Activated naive CD8-positive, alpha-beta T cell treated with anti-CD3 and anti-CD28 coated beads, Interleukin-2, amount 50 U/mL, for 24 hours (primary cell): ENCODE measurements at places on chromosomes 11 and 22.

DNA sequence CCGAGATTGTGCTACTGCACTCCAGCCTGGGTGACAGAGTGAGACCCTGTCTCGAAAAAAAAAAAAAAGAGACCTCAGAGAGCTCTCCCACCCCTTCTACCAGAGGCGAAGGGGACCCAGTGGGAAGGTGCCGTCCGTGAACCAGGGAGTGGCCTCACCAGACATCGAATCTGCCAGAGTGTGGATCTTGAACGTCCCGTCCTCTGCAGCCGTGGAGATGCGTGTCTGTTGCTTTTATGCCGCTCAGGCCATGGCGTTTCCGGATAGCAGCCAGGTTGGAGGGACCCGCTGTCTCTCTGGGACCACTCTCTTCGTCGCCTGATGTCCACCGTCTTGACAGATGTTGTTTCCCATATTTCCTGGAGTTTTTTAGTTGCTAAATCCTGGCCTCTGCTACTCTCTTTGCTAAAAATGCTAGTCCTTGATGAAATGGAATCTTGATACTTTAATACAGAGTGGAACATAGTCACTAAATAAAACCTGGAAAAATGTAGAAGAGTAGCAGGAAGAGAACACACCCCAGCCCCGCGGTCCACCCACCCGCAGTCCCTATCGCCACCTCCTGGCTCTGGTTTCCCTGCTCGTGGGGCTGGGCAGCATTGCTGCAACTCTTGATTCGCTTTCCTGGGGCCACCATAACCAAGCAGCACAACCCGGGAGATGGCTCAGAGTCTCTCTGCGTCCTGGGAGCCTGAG is 12.0 kb upstream of the MUC6 start:
- DNase-seq: no peak

DNA sequence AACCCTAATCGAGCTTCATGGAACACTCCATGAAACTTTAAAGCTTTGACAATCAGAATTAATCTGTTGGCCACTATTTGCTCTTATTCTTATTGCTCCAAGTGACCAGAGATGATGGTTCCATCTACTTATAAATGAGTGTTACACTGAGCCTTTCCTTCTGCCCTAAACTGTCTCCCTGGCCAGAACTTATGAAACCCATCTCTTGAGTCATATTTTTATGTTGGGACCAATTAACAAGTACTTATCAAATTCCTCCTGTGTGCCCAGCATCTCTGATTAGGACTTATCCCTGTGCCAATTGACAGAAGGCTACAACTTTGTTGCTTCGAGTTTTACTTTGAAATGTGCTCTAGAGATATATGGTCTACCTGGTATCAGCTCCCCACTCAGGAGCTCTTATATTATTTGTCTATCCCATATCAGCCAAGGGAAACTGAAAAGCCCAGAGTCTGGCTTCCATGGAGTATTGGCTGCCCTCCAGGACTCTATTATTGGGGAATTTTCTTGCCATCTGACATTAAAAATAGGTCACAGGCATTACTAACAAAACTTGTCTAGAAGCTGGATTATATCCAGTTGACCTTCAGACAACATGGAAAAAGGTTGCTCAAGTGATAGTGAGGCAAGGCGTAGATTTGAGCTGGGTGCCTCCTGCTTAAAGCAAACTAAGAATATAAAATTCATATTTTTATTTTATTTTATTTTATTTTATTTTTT is 8.8 kb downstream of the KREMEN1 start:
- no peak for DNase-seq

DNA sequence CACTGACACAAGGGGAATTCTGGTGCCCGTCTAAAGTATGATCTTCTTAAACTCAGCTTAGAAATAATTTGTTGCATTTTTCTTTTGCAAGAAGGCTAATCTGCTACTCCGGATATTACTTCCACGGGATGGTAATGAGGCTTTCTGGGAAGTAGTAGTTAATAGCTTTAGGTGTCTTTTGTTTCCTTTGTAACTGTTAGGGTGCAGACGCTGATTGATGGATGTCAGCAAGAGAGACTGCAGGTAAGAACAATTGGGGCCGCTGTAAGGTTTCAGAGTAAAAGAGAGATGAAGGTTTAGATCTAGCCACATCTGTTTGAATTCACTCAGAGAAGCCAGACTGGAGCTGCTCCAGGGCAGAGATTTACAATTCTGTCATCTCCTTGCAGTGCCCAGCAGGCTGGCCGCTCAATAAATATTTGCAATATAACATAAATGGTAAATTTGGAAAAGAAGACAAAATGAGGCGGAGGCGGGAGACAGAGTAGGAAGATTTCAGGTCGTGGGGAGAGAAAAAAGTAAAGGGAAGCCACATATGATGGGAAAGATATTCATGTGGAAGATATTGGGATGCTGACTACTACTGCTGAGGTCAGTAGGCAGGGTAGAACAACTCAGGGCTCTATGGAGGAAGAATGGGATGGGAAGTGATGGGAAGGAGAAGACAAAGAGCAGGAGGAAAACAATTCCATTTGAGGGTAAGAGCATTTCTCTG is 320.5 kb downstream of the AASDHPPT start:
- DNase-seq: no peak

- no peak for DNase-seq
These were observed 92.9 kb downstream of the PTPRJ start for GRCh38 chr11:48073031-48073861.

- DNase-seq: no peak
These were observed 113.4 kb downstream of the CTNND1 start for GRCh38 chr11:57874981-57875380.

GRCh38 chr22:38868286-38868721 is 3.7 kb downstream of the CBX6 start:
- DNase-seq: no peak

DNA sequence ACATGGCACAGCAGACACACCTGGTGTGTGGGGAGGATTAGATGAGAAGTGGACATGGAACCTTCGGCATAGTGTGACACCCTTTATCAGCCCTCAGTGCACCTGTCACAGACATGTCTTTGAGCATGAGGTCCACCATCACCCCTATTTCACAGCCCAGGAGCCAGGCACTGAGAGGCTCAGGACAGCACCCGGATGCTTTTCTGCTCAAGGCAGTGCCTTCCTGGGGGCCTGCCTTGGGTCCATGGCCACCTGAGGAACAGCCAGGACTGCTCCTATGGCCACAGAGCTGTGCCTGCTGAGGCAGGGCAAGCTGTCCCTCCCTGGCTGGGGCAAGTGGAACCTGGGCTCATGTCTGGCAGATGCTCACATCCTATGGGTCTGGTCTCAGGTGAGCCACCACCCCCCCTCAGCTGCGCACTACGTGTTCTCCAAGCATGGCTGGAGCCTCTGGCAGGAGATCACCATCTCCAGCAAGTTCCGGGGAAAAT is 75.8 kb downstream of the MORC2 start:
- DNase-seq: no peak

DNA sequence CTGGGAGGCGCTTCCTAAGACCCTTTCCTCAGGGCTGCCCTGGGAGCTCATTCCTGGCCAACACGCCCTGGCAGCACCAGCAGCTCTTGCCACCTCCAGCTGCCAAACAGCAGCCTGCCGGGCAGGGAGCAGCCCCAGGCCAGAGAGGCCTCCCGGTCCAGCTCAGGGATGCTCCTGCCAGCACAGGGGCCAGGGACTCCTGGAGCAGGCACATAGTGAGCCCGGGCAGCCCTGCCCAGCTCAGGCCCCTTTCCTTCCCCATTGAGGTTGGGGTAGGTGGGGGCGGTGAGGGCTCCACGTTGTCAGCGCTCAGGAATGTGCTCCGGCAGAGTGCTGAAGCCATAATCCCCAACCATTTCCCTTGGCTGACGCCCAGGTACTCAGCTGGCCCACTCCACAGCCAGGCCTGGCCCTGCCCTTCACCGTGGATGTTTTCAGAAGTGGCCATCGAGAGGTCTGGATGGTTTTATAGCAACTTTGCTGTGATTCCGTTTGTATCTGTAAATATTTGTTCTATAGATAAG is 7.6 kb downstream of the SLC39A13 start:
- no peak for DNase-seq

DNA sequence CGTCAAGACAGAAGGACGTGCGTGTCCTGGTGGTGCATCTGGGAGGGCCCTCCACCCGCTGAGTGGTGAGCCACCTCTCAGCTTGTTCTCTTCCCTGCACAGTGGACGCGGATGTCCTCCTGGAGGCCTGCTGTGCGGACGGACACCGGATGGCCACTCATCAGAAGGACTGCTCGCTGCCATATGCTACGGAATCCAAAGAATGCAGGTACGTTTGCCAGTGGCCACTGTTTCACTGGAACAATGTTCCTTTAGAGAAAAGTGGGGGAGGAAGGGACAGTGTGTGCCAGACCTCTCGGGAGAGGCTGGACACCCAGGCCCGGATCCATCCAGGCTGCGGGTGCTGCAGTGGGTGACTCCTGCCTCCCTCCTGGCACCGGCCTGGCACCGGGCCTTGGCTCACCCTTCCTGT is 15.9 kb downstream of the FBLN1 start:
- no peak for DNase-seq

GRCh38 chr11:4672470-4672869 is 25.2 kb downstream of the OR51E2 start:
- no peak for DNase-seq

- no peak for DNase-seq
These were observed 821 bp downstream of the GAL3ST1 start for GRCh38 chr22:30573594-30574094.

DNA sequence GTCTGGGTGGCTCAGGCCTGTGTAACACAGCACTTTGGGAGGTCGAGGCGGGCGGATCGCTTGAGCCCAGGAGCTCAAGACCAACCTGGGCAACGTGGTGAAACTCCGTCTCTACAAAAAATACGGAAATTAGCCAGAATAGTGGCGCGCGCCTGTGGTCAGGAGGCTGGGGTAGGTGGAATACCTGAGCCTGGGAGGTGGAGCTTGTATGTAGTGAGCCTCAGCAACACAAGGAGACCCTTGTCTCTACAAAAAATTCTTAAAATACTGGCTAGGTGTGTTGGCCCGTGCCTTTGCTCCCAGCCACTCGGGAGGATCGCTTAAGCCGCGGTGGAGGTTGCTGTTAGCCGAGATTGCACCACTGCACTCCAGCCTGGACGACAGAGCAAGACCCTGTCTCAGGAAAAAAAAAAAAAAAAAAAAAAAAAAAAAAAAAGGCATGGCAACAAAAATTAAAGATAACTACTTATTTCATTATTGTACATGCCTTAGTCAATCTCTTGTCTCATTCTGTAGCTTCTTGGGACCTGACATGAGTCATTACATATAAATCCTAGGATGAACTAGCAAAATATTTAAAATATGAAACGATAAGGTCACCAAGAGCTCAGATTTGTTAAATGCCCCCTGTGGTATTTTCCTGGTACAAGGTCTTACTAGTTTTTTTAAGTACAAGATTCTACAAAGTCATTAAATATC is 1.1 kb downstream of the TAF1D start:
- DNase-seq: peak; percentile 54

DNA sequence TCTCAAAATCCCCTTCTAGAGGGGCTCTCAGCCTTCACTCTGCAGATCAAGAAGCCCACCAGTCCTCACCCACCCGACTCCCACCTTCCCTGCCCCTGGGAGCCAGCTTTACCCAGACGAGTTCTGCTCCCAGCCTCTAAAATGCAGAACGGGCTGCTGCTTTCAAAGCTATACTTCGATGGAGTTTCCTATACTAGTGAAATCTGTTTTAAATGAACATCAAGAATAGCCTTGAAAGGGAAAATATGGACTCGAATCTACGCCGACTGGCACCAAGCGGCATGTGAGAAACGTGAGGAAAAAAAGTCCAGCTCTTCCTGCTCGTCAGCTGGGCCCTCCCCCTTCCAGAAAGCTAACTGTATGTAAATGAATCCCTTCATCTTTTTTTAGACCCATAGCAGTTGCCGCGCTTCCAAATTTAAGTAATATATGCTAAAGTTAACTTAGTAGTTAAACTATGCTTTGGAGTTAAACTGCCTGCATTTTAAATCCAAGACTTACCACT is 211.7 kb downstream of the NTM start:
- DNase-seq: no peak

DNA sequence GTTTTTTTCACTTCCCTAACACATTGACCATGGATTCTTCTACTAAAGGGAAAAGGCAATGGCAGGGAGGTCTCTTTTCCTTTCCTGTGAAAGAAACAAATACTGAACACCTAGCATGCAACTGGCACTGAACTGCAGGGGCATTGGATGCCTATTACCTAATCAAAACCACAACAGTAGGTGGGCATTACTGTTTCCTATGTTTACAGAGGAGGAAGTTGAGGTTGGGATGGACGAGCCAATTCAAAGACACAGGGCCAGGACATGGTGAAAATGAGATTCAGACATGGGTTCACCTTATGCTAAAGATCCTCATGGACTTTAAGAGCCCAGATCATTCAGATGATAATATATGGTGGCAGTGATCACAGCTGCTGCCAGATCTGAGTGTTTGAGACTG is 407.0 kb downstream of the MIAT start:
- no peak for DNase-seq

GRCh38 chr11:17918049-17918605 is 94.7 kb downstream of the SERGEF start:
- no peak for DNase-seq

DNA sequence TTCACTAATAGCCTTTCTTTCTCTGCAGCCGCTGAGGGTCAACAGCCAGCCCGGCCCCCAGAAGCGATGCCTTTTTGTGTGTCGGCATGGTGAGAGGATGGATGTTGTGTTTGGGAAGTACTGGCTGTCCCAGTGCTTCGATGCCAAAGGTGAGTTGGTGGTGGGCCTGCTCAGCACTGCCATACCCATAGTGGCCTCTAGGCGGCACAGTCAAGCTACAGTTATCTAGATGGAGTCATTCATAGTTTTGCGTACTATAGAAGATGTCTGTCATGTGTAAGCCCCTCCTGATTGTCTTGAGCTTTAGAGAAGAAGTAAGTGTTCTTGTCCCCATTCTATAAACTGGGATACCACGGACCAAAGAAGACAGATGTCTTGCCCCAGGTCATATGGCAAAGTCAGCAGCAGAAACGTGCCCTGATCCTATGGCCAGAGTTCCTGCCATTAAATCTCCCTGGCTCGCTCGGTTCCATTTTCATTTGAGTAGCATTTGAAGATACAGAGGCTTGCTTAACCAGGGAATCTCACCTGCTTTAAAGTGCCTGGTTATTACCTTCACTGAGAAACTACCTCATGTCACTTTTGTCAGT is 42.1 kb upstream of the CRTAM start:
- DNase-seq: peak; percentile 80
